Osteoblast (primary cell): ENCODE measurements at places on chromosomes 1 and 21. TPM values are rescaled to one million over a fixed set of nuclear protein-coding genes. Genes with fewer than 3 reads are reported as not detected.
A peak's percentile ranks its signal among the peaks of the same experiment; 100 is the strongest.

Gene HLX
- 7.4 and 9.0 TPM in 2 replicates for total RNA-seq

Gene SPRR1B
- not detected in 2 replicates for total RNA-seq

DNA sequence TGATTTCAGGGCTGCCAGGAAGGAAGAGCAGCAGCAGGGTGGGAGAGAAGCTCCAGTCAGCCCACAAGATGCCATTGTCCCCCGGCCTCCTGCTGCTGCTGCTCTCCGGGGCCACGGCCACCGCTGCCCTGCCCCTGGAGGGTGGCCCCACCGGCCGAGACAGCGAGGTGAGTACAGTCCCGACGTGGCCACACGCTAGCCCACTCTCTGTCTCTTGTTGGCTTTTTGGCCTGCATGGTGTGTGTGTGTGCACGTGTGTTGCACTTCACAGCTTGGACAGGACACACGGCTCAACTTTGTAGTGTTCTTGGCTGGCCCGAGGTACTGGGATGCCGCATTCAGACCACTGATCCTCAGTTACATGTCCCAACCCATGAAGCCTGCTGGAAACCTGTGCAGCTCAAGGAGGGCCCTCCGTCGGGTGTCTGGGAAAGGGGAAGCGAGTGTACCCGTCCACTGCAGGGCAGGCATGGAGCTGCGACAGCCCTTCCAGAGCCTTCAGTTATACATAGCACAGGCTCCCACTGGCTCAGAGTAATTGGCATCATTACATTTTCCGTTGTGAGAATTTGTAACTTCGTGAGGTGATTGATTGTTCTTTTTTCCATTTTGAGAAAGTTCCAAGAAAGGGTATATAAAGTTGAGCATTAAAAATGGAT lies 454 bp downstream of the CORT start:
- peak; percentile 76 for DNase-seq

Gene MROH7
- total RNA-seq: 0.36 and 0.59 TPM in 2 replicates

DNA sequence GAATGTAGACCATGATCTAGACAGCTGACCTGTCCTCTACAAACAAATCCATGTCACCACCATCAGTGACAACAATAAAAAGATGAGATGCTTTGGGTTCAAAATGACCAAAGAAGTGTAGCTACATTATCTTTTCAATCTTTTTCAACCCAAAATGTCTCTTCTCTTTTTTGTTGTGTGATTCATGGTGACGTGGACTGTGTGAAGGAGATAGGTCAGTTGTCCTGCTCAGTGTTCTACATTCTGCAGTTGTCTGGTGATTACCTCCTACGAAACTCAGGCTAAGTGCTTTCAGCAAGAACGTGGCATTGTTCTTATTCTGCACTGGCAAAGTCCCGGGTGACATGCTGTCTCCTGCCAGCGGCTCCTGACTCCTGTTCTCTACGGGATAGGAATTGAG lies 73.1 kb downstream of the PRKAB2 start:
- DNase-seq: no peak

DNA sequence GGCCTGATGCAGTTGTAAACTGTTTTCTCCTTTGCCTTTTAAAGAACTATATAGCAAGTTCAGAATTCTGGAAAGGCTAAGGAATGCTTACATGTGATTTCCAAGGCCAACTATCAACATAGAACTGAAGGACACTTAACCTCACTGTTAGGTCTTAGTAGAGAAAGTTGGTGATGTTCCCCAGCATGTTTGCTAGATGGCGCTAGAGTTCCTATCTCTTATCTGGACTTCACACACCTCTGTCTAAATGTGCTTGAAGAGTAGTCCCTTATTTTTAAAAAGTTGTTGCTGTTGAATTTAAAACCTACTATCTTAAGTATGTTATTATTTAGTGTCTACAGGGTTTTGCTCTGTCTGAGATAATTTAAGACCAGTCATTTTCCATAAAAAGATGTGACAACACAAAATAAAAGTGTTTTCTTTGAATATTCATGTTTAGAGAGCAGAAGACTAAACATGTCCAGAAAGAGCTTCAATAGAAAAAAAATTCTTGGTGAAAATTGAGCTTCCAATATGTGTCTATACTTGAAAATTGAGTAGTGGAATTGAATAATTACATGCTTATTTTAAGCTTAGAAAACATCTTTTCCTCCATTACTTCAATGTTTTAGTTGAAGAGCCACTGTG lies 237.3 kb downstream of the S1PR1 start:
- DNase-seq: no peak

Gene TMPRSS15
- total RNA-seq: not detected in 2 replicates

GRCh38 chr21:31798842-31799704 lies 67.2 kb upstream of the SCAF4 start:
- no peak for DNase-seq

Gene DNTTIP2
- total RNA-seq: 23.5 and 25.3 TPM in 2 replicates

DNA sequence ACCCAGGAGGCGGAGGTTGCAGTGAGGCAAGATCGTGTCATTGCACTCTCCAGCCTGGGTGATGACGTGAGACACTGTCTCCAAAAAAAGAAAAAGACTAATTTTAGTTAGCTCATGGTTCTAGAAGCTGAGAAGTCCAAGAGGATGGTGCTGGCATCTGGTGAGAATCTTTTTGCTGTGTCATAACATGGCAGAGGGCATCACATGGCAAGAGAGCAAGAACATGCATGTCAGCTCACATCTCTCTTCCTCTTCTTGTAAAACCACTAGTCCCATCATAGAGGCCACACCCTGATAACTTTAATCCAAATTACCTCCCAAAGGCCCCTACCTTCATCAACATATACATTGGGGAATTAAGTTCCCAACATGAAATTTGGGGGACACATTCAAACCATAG lies 13.8 kb upstream of the CNN3 start:
- DNase-seq: no peak

Gene KRTAP7-1
- not detected in 2 replicates for total RNA-seq

DNA sequence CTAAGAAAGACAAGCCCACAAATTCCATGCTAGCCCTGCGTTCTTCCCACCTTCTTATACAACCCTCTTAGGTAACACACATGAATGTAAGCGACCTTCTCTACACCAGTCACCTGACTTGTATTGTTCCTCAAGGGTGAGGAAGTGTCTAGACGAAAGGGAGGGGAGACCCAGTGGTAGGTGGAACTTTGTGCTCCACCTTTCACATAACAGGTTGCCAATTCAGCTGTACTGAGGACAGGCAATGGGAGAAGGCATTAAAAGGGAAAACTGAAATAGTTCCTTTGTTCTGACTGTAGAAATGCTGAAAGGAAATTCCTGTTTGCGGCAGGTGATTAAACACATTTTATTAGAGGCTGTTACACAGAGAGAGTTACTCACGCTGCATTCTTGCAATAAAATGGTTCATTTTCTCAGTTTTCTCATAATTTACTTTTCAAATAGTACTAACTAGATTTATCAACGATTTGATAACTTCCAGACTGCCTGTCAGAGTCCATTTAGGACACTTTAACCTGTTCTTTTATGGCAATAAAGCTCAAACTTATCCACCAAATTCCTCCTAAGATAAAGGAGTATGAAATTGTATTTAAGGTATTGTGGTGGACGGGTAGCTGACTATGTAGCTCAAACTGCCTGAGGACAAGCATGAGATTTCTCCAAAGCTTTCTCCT lies 17.8 kb upstream of the CHRM3 start:
- DNase-seq: peak; percentile 22

Gene TMEM200B
- 9.4 and 10.6 TPM in 2 replicates for total RNA-seq

Gene NCMAP
- total RNA-seq: not detected in 2 replicates

DNA sequence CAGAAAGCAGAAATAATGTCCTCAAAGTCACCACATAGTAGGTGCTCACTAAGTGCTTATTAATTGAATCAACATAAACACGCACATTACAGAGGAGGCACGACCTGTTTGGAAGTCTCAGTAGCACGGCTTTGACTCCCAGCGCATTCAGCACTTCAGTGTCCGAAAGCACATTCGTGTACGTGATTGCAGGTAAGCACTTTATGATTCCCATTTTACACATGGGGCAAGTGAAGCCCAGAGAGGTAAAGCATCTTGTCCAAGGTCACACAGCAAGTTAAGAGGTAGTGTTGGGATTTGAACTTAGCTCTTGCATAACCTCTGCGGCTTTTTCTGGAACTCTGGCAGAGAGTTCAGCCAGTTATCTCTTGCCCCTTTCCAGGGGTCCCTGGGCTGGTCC lies 85.2 kb upstream of the WNT4 start:
- DNase-seq: peak; percentile 22

- peak; percentile 88 for DNase-seq
Measured at GRCh38 chr1:202112859-202113689, 9.6 kb upstream of the GPR37L1 start.

Gene C1orf210
- total RNA-seq: not detected in 2 replicates

DNA sequence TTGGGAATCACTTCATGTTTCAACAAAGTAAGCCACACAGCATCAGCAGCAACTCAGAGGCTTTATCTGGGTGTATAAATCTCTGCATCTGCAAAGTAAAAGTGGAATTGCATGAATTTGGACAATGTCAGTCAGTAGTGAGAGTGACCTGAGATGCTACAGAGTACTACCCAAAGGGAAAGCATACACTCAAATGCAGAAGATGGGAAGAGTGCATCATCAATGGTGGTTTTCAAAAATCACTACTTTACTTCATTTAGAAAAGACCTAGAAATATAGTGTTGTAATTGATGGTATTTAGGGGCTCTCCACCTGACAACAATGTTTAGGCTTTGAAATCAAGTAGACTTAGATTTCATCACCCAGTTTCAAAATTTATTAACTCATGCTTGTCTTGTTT lies 24.5 kb upstream of the PKN2 start:
- DNase-seq: no peak
